ENCODE measurements at places on chromosomes 5 and 9.

GRCh38 chr9:128940271-128940921 is 7.0 kb downstream of the DOLK start:
- DNase-seq: no peak

- DNase-seq: no peak
These were observed 142.4 kb upstream of the IRX4 start for GRCh38 chr5:2024986-2025721.

DNA sequence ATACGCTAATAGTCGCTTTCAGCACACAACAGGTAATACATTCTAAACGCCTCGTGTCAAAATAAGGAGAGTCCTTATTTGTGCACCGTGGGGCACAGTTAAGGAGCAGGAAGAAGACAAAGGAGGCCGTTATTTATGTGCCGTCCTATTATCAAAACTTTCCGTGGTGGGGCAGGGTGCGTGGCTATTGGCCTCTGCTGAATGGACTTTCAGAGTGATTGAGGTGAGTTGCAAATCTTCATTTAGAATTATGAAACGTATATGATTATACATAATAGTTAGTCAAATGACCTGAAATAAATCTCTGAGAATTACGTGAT is 833 bp downstream of the C5orf24 start:
- DNase-seq: no peak

DNA sequence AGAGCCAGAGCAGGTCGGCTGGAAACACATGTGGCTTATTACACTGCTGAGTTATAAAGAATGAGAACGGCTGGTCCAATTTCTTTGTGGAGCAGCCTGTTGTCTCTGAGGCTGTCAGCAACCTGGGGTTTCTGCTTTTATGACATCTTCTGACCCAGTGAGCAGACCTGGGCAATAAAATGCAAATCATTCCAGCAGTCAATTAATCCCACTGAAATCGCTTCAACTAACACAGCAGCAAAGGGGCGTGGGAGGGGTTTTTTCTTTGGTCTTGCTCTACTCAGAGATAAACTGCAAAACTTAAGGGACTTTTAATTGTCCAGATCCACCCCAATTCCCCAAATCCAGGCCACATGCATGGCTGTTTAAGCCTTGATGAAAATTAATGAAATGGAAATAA is 215.7 kb downstream of the SLIT3 start:
- DNase-seq: no peak

- DNase-seq: no peak
These were observed 27.9 kb downstream of the AFAP1L1 start for GRCh38 chr5:149299451-149300054.

DNA sequence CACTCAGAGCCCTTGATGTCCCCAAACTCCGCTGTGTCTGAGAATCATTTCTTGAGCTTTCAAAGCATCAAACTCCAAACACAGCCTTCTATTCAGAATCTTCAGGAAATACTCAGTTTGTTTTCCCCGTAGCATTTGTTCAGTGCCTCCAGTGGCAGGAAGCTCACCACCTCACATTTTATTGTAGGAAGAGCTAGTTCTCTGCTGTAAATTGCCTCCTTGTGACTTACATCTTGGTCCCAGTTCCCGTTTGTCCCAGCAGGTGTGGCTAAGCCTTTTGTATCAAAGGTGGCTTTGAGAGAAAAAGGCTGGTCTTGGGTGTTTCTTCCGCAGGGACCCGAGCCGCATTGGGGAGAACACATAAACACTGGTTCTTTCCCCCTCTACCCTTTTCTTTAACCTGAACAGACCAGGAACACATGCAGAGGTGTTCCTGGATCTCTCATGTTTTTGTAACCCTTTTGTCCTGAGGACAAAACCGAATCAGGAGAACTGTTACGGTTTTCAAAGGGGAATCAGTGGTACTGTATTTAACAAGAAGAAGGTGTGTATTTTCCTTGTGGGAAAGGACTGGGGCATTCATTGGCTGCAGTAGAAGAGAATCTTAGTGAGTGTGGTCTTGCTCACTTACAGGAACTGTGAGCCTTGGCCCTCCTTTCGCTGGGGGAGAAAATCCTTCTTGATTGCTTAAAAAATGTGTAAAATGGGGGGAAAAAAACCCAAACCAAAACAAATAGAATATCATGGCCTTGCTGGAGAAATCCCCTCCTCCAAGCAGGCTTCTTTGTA is 1.9 kb downstream of the OSMR start:
- no peak for DNase-seq

DNA sequence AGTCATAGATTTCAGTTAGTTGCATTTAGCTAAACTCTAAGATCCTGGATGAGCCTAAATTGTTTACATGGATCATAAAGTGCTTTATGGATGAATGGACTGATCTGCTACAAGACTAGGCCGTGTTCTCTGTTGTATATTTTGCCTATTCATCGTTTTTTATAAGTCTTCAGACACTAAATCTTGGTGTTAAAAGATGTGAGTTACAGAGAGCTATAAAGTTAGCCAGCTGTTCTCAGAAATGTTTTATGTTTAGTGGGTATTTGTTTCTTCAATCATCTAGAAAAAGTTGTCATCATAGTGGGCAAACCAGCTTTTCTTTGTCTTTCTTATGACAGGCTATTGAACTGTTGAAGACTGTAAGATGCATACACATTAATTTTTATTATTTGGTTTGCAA is 585.8 kb upstream of the SEMA6A start:
- DNase-seq: no peak

DNA sequence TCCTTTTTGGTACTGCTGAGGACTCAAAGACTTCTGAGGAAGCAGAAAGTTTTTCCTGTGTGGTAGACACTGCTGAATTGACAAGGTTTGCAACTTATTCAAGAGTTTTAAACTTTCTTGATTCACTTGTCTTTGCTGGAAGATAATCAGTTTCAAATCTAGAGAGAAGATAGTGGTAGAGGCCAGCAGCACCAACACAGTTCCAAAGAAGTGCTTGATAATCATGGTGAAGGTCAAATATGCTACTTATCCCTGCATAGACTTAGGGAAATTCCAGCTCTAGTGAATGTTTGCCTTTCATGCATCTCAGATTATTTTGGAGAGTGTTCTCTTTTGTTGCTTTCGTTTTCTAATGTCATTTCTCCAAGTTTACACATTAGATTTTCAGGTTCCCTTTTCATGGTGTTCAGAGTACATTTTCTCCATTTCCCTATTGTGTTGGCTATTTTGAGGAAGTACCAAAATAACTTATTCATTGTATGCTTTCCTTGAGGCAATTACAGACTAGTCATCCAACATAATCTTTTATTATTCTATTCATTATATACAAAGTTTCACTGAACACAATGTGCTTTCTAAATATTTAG is 550 bp downstream of the IFNE start:
- DNase-seq: no peak

DNA sequence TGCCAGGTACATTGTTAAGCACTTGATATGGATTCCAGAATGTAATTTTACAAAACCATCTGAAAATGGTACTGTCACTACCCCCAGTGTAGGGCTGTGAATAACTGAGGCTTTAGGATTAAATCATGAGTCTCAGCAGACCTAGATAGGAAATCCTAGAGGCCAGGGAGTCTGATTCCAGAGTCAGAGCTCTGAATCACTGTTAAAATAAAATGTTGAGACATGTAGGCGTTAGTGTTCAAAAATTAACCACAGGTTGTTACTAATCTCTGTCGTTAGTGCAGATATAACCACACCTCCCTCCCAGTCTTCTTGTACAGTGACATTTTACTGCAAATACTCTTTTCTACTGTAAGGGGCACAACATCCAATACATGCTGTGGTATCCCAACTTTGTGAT is 1828.8 kb downstream of the MAT2B start:
- DNase-seq: no peak

- DNase-seq: no peak
These were observed 13.6 kb upstream of the PHF19 start for GRCh38 chr9:120890320-120891244.

GRCh38 chr5:123511290-123511647 is 708 bp upstream of the CSNK1G3 start:
- DNase-seq: no peak

DNA sequence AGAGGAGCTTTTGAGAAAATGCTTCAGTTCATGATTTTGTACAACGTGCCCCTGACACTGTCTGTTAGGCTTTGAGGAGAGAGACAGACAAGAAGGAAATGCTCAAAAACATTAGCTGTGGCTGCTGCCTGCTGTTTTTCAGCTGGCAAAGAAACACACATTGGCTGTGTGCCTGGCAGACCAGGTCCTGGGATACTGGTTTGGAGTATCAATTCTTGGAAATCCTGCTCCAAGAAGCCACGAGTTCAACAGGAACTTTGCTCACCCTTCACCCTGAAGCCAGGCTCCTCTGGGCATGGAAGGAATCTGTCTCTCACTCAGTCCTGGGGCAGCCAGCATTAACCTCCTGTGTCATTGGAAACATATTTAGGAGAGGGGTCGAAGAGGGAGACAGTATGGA is 245.5 kb downstream of the AUH start:
- no peak for DNase-seq

- no peak for DNase-seq
These were observed 173.7 kb downstream of the DAB2IP start for GRCh38 chr9:121825031-121825691.

DNA sequence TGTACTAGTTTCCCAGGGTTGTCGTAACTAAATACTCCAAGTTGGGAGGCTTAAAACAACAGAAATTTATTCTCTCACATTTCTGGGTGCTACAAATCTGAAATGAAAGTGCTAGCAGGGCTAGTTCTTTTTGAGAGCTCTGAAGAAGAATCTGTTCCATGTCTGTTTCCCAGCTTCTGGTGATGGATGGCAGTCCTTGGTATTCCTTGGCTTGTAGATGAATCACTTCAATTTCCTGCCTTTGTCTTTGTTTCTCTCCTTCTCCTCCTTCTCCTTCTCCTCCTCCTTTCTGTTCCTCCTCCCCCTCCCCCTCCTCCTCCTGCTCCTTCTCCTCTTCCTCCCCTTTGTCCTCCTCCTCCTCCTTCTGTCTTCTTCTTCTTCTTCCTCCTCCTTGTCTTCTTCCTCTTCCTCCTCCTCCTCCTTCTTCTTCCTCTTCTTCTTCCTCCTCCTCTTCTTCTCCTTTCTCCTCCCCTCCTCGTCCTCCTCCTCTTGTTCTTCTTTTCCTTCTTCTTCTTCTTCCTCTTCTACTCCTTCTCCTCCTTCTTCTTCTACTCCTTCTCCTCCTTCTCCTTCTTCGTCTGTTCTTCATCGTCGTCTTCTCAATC is 104.7 kb upstream of the ANKRD55 start:
- DNase-seq: no peak

DNA sequence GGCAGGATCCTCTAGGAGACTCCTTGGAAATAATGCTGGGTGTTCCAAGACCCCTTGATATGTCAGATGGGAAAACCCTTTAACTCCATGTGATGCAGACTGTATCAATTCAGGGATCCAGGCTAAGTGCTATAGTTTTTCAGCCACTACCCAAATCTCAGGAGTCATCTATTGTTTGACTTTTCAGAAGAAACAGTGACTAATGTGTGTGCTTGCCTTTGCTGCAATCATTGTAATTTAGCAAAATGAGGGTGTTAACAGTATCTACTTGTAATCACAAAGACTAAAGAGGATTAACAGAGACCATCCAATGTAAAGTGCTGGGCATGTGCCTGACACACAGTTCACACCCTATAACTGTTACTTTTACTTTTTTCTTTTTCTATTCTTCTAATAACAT is 309.6 kb upstream of the RFX3 start:
- no peak for DNase-seq

GRCh38 chr9:125637241-125637640 is 69.8 kb downstream of the MAPKAP1 start:
- DNase-seq: no peak

DNA sequence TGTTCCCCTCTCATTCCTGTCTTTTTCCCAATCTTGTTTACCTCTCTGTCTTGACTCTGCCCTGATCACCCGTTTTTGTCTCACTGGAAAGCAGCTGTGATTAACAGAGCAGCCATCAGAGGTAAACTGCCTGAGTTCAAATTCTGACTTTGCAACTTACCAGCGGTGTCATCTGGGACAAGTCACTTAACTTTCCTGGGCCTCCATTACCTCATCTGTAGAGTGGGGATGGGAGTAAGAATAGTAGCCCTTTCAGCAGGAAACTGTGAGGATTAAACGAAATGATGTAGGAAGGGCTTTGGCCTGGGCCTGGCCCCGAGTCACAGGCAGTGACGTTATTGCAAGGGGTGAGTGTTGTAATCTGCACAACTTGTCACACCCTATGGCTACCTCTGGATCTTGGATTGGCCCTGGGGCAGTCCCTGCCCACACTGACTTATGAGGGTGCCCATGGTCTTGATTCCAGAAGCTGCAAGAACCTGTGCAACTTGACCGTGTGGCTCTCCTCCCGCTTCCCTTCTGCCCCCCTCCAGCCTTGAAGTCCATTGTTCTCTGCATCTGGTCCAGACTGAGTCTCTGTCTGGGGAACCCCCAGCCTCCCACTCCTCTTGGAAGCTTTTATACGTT is 657 bp upstream of the PCDH12 start:
- no peak for DNase-seq

GRCh38 chr5:93158841-93159240 is 422.2 kb downstream of the NR2F1-AS1 start:
- DNase-seq: no peak

- DNase-seq: no peak
These were observed 138.2 kb downstream of the PIP5K1B start for GRCh38 chr9:68843239-68843638.

DNA sequence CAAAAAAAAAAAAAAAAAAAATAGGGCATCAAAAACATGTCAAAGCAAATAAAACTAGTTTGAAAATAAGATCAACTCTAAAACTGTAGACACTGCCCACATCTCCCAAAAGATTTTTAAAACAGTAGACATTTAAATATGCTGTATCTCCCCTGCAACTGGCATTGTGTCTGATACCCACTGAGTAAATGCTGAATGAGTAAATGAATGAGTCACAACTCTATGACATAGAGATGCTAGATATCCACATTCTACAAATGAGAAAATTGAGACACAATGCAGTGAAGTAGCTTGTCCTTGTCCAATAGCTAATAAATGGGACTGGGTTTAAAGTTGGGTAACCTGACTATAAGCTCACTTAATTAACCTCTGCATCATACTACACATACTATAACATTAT is 14.1 kb upstream of the MAP1B start:
- no peak for DNase-seq

GRCh38 chr9:68822596-68823165 is 117.6 kb downstream of the PIP5K1B start:
- no peak for DNase-seq

DNA sequence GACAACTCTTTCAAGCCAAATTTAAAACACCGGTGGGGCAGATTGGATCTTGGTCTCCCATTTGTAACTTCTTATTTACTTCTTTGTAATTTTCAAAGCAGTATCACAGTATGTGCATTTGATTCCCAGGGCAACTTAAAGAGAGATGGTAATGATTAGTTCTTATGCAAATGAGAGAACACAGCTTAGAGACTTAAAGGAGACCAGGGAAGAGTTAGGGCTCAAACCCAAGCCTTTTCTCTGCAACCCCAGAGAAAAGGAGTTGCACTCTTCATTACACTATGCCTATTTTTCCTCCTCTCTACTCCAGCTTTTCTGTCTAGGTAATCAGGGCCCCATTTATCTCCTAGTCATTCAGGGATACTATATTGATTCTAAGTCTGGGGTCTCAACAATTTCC is 237.8 kb upstream of the NMUR2 start:
- no peak for DNase-seq

Measured in AG04449 (cell line).